Head of caudate nucleus (tissue), 42 donors: ENCODE measurements at places on chromosomes 6 and 20.

- no peak for DNase-seq
These were observed 323.9 kb downstream of the LAMA2 start for GRCh38 chr6:129206821-129207220.

GRCh38 chr6:3468585-3468984 lies 11.7 kb upstream of the SLC22A23 start:
- DNase-seq, result no peak

DNA sequence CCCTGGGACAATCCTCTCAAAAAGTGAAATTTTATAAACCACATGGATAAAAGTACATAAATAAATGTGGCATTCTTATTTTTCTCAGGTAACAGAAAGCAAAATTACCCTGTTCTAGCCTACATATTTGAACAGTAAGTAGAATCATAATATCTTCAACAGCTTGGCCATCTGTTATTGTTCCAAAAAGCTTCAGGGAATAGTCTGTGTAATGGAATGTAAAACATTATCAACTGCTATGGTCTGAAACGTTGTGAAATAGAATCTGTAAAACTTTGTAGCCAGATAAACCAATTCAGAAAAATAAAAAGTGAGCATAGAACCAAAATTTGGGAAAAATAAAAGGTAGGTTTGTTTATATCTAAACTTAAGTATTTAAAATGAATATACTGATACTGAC lies 114.7 kb downstream of the THEMIS start:
- no peak for DNase-seq

- DNase-seq, result no peak
These were observed 218.6 kb upstream of the UFL1 start for GRCh38 chr6:96302991-96303390.

DNA sequence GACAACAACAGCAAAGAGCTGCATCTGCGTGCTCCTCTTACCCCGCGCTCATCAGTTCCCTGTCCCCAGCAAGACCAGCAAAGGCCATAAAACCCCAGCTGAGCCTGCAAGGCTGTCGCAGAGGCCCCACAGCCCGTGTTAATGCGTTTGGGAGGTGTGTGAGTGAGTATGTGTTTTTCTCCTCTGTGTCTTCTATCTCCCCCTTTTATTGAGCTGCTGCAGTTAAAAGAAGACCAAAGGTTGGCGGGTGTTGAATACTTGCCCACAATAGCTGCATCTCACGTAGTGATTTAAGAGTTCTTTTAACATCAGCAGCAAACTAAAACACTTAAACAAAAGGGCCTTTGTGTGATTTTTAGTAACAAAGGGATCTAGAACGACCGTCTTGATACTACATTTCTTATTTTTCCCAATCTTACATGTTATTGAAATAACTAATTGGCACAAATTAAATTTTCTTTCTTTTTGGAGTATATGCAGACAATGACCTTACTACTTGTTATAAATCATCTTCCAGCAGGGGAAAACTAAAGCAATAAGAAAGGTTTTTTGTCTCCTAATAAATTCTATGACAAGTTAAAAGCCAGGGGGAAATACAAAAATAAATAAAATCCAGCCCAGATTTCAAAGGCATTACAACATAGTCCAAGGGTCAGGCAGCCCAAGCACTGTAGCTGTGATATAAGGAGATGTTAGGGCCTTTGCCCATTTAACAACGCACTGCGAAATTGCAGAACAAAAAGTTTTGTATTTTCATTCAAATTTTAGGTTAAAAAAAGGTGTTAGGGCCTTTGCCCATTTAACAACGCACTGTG lies 27.2 kb upstream of the CNKSR3 start:
- DNase-seq, result no peak

- no peak for DNase-seq
These were observed 81.2 kb upstream of the VSTM2L start for GRCh38 chr20:37821696-37822095.

DNA sequence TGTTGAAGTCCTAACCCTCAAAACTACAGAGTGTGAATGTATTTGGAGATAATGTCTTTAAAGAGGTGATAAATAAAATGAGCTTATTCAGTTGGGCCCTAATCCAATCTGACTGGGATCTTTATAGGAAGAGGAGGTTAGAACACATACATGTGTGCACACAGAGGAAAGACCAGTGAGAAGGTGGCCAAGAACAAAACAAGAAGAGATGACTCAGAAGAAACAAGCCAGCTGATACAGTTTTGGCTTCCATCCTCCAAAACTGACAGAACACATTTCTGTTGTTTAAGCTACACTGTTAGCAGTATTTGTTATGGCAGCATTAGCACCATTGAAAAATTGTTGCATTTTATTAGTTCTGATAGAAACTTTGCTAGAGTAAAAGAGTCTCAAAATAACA lies 609.3 kb upstream of the IMPG1 start:
- no peak for DNase-seq

DNA sequence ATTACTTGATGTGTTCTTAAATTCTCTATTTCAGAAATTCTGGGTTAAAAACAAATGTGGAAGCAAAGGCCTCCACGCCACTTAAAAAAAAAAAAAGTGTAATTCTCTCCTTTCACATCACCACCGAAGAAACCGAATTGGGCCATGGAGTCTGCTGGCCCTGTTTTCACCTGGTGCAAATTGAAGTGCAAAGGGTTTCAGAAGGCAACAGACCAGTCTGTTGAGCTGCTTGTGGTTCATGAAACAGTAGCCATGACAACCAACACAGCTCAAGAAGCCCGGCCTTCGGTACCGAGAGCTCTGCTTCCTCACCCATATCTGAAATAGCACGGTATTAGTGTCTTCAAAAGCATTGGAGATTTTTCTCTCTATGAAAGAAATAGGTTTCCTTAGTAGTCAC lies 63.1 kb downstream of the GMPR start:
- DNase-seq, result peak; percentile 33

GRCh38 chr20:50111829-50112495 lies 988 bp downstream of the UBE2V1 start:
- DNase-seq, result no peak

DNA sequence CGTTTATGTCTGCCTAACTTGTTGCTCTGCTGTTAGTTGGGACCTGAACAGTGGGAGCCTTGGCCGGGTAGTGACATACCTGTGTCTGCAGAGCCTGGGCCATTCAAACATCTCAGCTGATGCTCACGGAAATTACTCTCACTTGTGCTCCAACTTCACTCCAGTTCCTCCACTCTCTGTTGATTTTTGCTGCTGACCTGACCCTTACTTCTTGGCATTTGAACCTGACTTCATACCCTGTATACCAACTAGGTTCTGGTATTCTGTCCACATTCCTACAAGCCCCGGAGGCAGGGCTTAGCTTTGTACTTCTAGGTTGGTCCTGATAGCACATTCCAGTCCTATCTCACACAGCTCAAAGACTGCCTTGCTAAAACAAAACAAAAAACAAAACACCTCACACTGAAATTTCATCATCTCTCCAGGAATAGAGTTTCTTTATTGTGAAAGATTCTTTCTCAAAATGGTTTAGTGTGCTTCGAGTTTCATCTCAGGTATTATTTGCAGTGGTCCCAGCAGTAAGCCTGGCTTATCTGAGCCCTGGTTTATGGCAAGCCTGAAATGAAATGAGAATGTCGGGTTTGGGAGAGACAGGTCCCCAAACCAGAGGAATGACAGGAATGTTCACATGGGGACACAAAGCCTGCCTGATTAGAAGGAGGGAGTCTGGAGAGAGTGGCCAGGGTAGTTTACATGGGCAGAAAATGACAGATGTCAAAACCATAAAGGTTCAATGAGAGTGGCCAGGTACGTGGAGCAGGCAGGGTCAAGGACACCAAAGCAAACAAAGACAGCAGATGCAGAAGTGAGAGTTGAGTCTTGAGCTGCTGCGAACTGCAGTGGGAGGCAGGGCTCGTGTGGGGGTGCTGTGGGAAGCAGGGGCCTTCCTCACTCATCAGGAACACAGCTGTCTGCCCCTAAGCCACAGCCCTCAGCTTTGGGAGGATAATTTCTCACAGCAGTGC lies 174.2 kb upstream of the HDAC2 start:
- no peak for DNase-seq

- no peak for DNase-seq
These were observed 654.0 kb downstream of the COL12A1 start for GRCh38 chr6:74551896-74552295.

GRCh38 chr6:54706844-54707605 lies 139.5 kb upstream of the FAM83B start:
- no peak for DNase-seq

DNA sequence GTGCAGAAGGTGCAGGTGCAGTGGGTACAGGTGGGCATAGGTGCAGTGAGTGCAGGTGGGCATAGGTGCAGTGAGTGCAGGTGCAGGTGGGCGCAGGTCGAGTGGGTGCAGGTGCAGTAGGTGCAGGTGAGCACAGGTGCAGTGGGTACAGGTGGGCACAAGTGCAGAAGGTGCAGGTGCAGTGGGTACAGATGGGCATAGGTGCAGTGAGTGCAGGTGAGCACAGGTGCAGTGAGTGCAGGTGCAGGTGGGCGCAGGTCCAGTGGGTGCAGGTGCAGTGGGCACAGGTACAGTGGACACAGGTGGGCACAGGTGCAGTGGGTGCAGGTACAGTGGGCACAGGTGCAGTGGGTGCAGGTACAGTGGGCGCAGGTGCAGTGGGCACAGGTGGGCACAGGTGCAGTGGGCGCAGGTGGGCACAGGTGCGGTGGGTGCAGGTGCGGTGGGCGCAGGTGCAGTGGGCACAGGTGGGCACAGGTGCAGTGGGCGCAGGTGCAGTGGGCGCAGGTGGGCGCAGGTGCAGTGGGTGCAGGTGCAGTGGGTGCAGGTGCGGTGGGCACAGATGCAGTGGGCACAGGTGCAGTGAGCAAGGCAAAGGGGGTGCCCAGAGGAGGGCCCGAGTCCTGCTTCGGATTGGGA lies 15.3 kb downstream of the ZBTB46 start:
- no peak for DNase-seq

DNA sequence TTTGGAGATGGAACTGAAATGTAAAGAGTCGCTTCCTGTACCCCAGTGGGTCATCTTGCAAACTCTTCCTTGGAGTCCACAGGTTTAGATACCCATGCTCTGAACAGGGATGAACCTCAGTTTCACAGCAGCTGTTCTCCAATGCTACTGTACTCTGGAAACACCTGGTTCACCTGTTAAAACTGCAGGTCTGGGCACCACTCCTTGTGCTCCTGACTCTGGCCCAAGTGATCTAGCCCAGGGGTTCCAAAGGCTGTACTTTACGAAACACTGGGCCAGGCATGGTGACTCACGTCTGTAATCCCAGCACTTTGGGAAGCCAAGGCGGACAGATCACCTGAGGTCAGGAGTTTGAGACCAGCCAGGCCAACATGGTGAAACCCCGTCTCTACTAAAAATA lies 102.1 kb downstream of the ATP9A start:
- DNase-seq, result no peak

GRCh38 chr6:97842521-97842920 lies 559.5 kb upstream of the MMS22L start:
- DNase-seq, result no peak

- DNase-seq, result no peak
These were observed 560.4 kb upstream of the SYNCRIP start for GRCh38 chr6:86203044-86203443.

DNA sequence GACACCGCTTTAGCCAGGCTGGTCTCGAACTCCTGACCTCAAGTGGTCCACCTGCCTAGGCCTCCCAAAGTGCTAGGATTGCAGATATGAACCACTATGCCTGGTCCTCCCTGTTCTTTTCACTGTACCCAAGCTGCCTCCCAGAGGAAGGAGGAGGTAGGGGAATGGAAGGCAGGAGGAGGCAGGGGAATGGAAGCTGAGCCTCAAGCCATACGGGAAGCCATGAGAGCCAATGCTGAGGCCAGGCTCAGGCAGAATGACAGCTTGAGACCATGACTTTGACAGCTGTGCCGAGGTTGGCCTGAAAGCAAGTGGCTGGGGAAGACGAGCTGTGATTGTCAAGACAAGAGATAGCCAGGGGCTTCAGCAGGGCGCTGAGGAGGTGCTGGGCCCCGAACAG lies 13.6 kb upstream of the ZNF335 start:
- DNase-seq, result no peak

- no peak for DNase-seq
These were observed 22.2 kb downstream of the TOX2 start for GRCh38 chr20:43936805-43937204.

- DNase-seq, result no peak
These were observed 22.7 kb downstream of the PIM1 start for GRCh38 chr6:37192666-37193065.

GRCh38 chr20:63767456-63767855 lies 27.9 kb downstream of the SLC2A4RG start:
- no peak for DNase-seq

DNA sequence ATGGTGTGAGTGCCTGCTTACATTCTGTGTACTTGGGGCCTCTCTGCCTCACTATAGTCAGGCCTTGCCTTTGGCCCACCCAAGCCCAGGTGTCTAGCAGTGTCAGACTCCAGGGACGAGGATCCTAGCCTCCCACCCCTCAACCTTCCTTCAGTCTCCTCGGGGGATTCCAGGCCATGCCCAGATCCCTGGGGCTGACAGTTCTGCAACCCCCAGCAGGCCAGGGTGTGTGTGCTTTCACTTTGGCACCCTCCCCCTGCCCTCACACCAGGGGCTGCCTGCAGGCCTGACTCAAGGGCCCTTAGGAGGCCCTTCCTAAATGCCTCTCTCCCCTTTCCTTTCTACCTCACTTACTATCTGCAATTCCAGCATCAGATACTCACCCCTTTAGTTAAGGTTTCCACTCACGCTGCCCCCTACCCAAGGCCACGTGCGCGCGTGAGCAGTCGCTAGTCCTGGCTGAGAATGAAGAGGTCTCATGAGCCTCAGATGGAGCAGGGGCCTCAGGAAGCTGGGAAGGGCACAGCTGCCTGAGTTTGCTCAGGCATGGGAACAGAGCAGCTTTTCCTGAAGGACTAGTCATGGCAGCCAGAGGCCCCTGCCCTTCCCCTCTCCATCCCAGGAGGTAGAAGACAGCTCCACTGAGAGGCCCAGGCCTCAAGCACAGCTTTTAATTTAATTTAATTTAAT lies 859 bp upstream of the CLPS start:
- DNase-seq, result no peak

DNA sequence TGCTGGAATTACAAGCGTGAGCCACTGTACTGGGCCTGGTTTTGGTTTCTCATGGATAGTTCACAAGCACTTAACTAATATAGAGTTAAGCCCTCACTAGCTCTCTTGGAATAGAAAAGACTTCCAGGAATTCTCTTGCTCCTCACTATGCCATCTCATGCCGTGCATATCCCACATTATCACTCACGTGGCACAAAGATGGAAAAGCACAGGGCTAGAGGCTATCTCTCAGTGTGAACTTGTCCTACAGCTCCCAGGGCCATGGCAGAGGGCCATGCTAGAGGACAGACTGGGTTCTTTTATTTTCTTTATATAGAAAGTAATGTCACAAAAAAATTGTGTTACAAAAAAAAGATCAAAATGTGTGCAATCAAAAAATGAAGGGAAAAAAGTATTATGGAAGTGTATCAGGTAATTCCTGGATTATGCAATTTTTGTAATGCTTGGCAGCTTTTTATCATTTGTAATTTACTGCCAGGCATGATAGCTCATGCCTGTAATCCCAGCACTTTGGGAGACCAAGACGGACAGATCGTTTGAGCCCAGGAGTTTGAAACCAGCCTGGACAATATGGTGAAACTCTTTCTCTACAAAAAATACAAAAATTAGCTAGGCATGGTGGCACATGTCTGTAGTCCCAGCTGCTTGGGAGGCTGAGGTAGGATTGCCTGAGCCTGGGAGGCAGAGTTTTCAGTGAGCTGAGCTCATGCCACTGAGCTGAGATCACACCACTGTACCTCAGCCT lies 6.4 kb upstream of the SLC2A12 start:
- DNase-seq, result no peak

- DNase-seq, result no peak
These were observed 193.3 kb downstream of the CLIC5 start for GRCh38 chr6:45822246-45822812.

- no peak for DNase-seq
These were observed 127.9 kb upstream of the AGPAT4 start for GRCh38 chr6:161401587-161402309.

- DNase-seq, result peak; percentile 6
These were observed 39.9 kb downstream of the MAP7 start for GRCh38 chr6:136510299-136510698.
